ENCODE measurements at places on chromosomes 13 and 19.

- DNase-seq: no peak
Observed at GRCh38 chr13:89925107-89925506, 1422.4 kb upstream of the MIR17HG start.

- DNase-seq: no peak
Observed at GRCh38 chr13:98632961-98633360, 56.1 kb upstream of the STK24 start.

DNA sequence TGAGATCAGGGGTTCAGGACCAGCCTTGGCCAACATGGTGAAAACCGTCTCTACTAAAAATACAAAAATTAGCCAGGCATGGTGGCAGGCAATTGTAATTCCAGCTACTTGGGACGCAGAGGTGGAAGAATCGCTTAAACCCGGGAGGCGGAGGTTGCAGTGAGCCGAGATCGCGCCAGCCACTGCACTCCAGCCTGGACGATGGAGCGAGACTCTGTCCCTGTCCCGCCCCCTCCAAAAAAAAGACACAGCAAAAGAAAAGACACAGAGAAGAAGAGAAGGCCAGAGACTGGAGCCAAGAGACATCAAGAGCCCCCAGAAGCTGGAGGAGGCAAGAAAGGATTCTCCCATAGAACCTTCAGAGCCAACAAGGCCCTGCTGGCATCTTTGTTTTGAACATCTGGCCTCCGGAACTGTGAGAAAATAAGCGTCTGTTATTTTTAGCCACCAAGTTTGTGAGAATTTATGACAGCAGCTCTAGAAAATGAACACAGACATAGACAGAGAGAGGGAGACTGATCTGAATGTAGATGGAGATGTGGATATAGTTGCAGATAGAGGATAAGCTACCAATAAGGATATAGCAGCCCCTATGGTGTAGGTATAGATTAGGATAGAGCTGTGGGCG is 25.7 kb upstream of the PNMA8B start:
- no peak for DNase-seq

DNA sequence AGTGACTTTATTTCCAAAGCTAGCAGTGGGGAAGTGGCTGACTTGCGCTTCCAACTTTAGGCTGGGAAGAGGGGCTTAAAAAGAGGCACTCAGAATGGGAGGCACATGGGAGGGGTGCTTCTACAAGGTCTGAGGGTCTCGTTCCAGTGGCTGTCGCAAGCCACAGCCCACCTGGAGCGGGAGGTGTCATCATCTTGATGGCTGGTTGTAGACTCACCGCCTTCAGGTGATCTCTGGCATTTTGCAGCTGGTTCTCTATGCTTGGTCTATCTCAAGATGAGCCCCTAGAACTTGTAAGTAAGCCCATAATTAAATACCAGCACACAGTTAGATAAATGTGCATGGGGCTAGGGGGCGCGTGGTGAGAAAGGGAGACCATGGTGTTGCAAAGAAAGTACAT is 9.2 kb downstream of the TEX29 start:
- peak; percentile 9 for DNase-seq

GRCh38 chr13:21060338-21061028 is 903 bp downstream of the LATS2 start:
- peak; percentile 33 for DNase-seq
